NCI-H526 treated with DMSO at 0.1 percent for 48 hours (cell line): ENCODE measurements at places on chromosomes 13 and 19.

GRCh38 chr13:110520431-110521295, 40.9 kb downstream of the RAB20 start:
- no peak for DNase-seq

DNA sequence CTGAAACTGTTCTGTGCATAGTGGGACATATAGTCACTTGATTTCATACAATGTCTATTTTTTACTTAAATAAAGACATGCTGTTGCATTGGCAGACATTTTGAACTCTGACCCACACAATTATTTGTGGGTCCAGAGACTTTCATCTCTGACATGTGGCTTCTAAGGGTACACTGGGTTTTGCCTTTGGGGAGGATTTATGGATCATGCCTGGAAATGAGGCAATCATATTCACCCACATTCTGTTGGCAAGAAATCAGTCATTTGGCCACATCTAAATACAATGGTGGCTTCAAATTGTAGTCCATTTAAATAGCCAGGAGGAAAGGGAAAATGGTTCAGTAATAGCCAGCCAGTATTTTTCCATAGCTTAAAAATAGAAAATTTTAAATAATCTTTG, 238.3 kb upstream of the KLF12 start:
- DNase-seq = no peak

- DNase-seq = no peak
Measured at GRCh38 chr13:72652681-72653080, 74.7 kb downstream of the MZT1 start.

- DNase-seq = no peak
Measured at GRCh38 chr13:32894589-32895001, 121.6 kb upstream of the KL start.

- no peak for DNase-seq
Measured at GRCh38 chr13:68895696-68896095, 1211.9 kb upstream of the ATXN8OS start.

GRCh38 chr19:53927739-53928138, 18.7 kb downstream of the CACNG7 start:
- no peak for DNase-seq
